T-helper 9 cell (primary cell): ENCODE measurements at places on chromosomes 12 and 14.

GRCh38 chr14:104223101-104224041 lies 85.0 kb downstream of the KIF26A start:
- no peak for DNase-seq

DNA sequence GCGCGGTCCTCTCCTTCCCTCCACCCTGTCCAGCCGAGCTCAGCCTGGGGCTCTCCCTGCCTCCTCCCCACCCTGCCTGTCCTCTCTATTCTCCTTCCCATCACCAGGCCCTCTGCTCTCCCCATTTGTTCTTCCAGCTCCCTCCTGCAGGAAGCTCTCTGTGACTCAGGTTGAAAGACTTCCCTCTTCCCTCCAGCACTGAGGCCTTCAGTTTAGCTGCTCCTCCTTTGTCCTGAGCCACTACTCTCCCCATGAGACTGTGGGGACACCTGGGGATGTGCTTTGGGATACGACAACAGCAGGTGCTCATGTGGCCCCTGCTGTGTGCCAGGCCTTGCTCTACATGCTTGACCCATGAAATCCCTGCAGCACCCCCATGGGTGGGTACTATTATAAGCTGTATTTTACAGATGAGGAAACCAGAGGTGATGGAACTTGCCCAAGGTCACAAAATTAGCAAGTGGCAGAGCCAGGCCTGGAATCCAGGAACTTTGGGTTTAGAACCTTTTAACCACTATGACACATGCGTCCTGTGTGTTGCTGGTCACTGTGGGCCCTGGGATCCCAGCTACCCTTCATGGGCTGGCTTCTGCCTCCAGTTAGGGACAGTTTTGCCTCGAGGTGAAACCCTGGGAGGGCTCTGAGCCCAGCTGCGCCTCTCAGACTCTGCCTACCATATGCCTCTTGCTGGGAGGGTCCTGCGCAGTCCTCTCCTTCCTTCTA lies 5.5 kb downstream of the KRT80 start:
- DNase-seq: no peak

- no peak for DNase-seq
Measured at GRCh38 chr14:33736299-33736825, 214.5 kb downstream of the EGLN3 start.

DNA sequence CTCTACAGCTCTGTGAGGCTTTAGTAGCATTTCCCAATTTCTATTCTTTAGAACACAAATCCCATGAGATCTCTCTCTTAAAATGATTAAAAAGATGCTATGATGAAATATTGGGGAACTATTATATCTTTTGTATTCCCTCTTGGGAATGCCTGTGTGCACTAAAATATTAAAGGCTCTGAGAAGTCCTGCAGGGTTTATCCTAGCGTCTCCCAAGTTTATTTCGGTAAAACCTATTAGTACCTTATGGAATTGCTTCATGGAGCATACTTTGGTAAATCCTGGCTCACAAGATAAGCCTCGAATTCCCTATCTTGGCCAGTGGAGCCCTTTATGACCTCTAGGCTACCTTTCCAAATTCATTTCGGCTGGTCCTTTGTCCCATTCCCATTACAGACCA lies 306.8 kb downstream of the VRK1 start:
- DNase-seq: no peak

- DNase-seq: no peak
Measured at GRCh38 chr14:103727313-103727980, 11.8 kb downstream of the ZFYVE21 start.

GRCh38 chr12:24483732-24484131 lies 465.2 kb downstream of the BCAT1 start:
- no peak for DNase-seq

- DNase-seq: no peak
Measured at GRCh38 chr12:53928054-53928835, 10.4 kb upstream of the HOXC13 start.

GRCh38 chr12:3604748-3605586 lies 114.0 kb downstream of the PRMT8 start:
- no peak for DNase-seq

GRCh38 chr12:114721266-114721665 lies 37.3 kb upstream of the TBX3 start:
- no peak for DNase-seq

- DNase-seq: no peak
Measured at GRCh38 chr12:20601668-20602280, 93.4 kb upstream of the SLCO1C1 start.
